HFFc6 (cell line): ENCODE measurements at places on chromosomes 2 and 18. TPM values are rescaled to one million over a fixed set of nuclear protein-coding genes. Genes with fewer than 3 reads are reported as not detected.

DNA sequence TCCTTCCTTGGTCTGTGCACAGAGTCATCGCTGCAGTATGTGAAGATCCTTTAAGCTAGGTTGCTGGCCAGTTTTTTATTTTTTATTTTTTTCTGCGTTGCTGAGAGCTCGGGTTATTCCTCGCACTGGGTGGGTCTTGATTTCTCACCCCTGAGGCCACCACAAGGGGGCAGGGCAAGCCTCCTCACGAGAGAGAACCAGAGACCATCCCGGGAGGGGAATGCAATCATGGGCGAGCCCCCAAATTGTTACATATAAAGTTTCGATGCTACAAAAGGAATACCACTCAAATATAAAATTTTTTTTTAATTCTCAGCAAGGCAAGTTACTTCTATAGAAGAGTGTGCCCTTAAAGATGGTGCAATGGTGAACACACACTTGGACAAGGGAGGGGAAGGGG, 24.9 kb downstream of the HTR2B start:
- DNase-seq = no peak
- no peak overlapping the region for H3K4me3 ChIP-seq
- H3K27ac ChIP-seq = peak overlapping the region; percentile 20; the same call in 1 of the 2 replicates
- peaks cover 51% of the 10 kb centered on the region for H3K4me1 ChIP-seq
- H3K36me3 ChIP-seq = peaks cover 31% of the 10 kb centered on the region

DNA sequence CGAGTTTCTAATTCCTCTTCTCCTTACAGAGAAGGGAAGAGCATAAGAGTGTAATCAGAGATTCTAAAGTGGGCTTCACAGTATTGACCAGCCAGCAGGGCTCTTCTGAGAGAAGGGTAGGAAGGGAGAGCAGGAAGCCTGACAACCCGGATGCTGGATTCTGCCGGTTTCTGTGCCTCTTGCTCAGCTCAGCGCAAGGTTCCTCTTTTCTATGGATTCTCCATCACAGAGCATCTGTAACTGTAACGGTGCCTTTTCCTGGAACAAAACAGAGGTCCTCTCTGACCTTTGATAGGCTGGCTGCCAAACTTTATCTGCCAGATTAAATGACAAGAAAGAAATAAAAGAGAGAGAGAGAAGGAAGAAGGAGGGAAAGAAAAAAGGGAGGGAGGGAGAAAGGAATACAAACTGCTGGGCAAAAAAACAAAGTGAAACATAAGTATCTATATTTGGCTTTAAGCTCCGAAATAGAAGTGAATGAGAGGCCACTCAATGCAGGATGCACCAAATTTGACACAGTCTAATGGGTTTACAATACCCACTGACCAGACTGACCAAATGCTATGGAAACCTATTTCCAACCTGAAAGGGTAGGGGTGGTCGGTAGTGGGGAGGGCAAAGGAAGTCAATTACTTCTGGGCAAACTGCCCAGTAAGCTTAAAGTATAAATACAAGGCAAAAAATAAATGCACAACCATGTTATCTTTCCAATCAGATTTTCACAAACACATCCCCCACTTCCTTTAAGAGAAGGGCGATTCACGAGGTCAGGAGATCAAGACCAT, 59.2 kb downstream of the PIEZO2 start:
- H3K27me3 ChIP-seq = peaks cover 3% of the 10 kb centered on the region
- H3K27ac ChIP-seq = no peak overlapping the region
- no peak for DNase-seq
- H3K36me3 ChIP-seq = no peaks in the 10 kb centered on the region
- no peak overlapping the region for H3K4me3 ChIP-seq
- no peaks in the 10 kb centered on the region for H3K4me1 ChIP-seq

DNA sequence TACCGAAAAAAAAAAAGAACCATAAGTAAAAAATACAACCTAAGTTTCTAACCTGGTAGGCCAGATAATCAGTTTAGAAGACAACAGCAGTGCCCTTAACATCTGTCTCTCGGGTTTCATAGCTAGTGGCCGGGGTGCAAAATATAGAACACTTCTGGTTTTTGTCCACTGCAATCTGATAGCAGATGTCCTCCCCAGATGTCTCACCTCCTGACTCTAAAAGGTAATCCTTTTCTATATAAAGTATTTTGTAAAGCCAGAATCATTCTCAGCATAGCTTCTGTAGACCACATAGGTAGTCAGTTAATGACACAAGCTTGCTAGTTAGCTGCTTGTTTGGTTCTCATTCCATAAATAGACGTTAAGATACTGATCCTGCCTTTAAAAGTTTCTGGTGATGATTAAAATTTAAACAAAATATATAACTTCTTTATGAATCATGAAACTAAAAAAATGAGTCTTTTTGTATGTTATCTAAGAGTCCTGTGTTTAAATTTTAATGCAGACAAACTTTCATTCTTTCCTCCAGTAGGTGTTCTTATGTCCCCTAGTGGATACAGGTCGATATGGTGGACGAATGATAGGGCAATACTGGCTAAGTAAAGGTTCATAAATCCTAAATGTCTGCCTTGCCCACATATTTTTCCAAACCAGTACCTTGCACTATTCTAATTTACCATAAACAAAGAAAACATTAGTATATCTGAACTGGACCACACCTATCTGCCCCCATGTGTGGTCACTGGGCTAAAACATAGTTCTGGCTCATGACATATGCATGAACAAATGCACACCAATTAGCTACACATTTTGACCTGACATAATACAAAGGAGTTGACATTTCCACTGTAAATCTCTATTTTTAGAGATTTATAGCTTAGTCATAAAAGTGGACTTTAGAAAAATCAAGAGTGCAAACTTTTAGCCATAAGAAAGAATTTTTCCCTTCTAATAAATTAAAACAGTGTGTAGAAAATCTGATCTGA, 171.0 kb downstream of the SRBD1 start:
- H3K36me3 ChIP-seq = peaks cover 13% of the 10 kb centered on the region
- peaks cover 40% of the 10 kb centered on the region for H3K4me1 ChIP-seq
- peak overlapping the region; percentile 20 for H3K27ac ChIP-seq
- no peak overlapping the region for H3K4me3 ChIP-seq
- DNase-seq = no peak

- DNase-seq = no peak
- no peak overlapping the region for H3K27ac ChIP-seq
- H3K4me3 ChIP-seq = no peak overlapping the region
- peaks cover 66% of the 10 kb centered on the region for H3K27me3 ChIP-seq
- H3K4me1 ChIP-seq = no peaks in the 10 kb centered on the region
- H3K36me3 ChIP-seq = no peaks in the 10 kb centered on the region
Observed at GRCh38 chr2:26574900-26575560, 66.1 kb downstream of the CIB4 start.

DNA sequence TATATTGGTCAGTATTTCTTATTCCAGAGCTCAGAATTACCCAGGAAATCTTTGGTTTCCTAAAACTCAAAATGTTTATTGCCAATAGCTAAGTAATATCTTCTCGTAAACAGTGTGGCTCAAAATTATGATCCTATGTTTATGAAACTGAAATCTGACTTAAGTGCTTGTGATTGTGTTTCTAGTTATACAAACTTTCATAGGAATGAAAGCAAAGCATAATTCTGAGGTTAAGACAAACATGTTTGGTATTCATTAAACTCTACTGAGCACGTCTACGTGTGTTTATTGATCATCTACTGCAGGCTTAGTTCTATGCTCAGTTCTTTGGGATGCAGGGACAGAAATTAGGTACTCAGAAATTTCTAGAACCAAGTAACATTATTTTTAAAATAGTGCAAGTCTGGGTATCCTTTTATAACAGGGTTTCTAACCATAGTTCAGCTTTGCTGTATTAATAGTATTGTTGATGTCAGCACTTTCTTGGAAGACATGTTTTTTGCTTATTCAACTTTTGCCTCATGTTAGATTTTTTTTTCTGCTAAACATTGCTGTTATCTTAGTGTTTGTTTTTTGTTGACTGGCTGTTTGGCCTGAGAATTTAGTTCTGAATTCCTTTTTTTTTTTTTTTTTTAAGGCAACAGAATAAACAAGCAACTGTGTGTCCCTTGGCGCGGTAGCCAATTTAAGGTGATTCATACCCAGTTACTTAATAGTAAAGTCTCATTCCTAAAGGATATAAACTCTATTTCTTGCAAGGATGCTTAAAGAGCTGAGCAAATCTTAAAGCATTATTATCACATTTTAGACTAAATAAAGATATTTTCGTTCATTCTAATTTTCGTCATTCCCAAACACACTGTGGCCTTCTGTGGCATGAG, 31.3 kb downstream of the PTPRM start:
- H3K4me1 ChIP-seq = peaks cover 53% of the 10 kb centered on the region
- no peaks in the 10 kb centered on the region; the same call in 1 of the 2 replicates for H3K27me3 ChIP-seq
- no peak overlapping the region for H3K4me3 ChIP-seq
- H3K27ac ChIP-seq = no peak overlapping the region
- peak; percentile 39 for DNase-seq

GRCh38 chr2:109102588-109103233, 26.3 kb upstream of the SH3RF3 start:
- H3K36me3 ChIP-seq = no peaks in the 10 kb centered on the region; the same call in 1 of the 2 replicates
- peaks cover 9% of the 10 kb centered on the region for H3K4me1 ChIP-seq
- no peak overlapping the region for H3K4me3 ChIP-seq
- no peak overlapping the region for H3K27ac ChIP-seq
- H3K27me3 ChIP-seq = peaks cover 26% of the 10 kb centered on the region

The EPB41L3 gene
- total RNA-seq = 1.9 and 15.1 TPM in 2 replicates
